ENCODE measurements at places on chromosomes 6 and 20.

DNA sequence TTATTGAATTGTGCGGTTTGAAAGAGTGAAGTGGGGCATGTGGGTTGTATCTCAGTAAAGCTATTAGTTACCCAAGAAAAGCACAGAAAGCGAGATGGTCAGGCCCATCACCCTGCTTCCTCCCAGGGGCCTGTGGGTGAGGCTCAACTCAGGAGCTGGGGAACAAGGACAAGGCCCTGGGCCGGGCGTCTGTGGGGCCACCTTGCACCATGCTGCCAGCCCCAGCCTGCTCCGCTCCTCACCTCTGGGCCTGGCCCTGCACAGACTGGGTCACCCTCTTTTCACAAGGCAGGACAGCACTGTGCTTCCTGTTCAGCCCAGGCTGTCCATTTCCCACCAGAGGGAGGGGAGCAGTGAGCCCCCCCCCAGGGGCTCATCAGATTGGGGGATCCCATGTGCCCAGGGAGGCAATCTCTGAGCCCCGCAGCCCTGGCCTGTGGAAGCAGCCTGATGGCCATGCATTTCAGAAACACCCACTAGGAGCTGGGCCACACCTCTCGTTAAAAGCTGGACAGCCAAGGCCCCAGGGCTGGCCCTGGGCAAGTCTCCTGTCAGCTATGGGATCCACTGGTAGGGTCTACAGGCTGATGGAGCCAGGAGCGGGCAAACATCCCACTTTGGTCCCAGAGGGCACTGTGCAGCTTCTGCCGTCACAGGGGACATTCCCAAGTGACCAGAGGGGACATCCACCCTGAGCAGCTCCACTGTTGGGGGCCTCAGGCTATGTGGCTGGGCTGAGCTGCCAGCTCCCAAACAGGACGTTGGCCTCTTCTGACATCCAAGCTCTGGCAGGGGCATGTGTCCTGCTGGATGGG lies 55.9 kb downstream of the YTHDF1 start:
- DNase-seq = no peak

DNA sequence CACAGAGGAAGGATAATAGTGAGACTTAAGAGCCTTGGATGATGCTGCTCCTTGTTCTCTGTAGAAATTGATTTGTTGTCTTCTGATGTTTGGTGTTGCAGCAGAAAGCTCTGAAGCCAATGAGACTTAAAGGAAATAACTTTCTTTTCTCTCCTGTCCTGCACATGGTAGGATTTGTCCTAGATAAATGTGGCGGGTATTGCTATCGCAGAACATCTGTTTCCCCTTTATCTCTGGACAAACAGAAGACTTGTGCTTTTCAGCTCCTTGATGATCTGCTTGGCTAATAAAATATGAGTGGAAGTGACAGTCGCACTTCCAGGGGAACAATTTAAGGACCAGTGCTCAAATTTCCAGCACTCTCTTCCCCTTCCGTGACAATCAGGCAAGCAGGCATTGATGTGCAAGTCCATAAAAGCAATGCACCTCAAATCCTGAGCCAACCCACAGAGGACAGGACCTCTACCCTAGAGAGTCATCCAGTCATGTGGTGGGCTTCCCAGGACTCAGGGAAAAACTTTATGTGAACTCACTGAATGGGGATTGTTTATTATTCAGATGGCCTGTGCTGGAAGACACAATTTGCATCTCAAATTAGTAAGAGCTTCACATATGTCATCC lies 9.9 kb upstream of the NCR2 start:
- DNase-seq = no peak

GRCh38 chr20:1391640-1392442 lies 1.0 kb downstream of the FKBP1A start:
- DNase-seq = peak; percentile 58

DNA sequence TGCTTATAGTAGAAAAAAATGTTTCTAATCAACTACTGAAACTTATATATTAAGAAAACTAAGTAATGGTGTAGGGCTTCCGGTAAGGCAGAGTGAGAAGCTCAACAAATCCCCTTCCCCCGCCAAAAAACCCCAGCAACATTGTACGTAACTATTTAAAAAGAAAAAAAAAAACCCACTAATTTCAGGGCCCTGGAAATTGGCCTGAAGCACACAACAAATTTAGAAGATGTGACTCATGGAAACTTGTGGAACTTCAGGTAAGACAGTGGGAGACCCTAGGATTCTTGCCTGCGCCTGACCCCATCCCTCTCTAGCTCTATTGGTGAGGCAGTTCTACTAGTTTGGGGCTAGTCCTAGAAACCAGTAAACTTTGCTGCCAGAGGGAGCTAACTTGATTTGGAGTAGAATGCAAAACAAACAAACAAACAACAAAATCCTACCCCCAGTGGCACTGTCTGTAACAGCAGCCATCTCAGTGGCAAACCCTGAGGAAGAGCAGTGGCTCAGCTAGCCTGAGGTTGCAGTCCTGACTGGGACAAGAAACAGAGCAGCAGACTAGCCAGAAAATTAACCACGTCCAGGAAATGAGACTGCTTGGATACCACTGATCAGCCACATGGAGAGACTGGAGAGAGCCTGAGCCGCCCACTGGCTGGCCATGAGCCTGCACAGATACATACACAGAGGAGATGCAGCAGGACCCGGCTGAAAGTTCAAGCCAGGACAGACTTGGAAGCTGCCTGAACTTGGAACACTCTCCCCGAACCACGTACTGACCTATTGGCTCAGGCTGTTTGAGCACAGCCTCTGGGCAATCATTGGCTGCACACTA lies 135.1 kb downstream of the TBXT start:
- no peak for DNase-seq

DNA sequence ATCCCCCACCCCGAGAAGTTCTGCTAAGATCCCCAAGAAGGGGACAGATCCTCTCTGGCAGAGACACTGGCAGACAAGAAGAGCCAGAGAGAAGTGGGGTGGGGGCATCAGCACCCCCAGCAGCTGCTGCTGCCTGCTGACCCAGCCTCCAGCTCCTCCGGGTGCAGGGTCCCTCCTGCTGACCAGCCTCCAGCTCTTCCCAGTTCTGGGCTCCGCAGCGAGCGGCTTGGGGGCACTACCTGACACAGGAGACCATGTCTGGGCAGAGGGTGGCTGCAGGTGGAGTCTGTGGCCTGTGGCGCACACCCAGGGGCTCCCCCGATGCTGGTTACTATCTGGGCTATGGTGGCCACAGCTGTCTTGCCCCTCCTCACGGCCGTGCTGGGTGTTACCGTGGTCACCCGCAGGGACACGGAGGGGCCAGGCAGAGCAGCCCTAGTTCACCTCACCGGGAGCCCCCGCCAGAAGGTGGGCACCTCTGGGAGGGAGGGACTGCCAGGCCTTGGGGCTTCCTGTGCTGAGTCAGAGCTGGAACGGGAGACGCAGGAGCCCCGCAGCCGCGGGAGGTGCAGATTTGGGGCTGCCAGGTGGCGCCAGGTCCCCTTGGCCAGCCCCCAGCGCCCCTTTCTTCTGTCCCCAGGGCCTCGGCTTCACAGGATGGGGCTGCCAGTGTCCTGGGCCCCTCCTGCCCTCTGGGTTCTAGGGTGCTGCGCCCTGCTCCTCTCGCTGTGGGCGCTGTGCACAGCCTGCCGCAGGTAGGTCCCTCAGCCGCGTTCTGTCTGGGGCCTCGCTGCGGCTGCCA lies 630 bp downstream of the LIME1 start:
- DNase-seq = peak; percentile 66

- DNase-seq = no peak
These were observed 42.2 kb upstream of the IFNGR1 start for GRCh38 chr6:137261361-137261760.

GRCh38 chr20:60877071-60877857 lies 374.8 kb upstream of the CDH4 start:
- DNase-seq = no peak

DNA sequence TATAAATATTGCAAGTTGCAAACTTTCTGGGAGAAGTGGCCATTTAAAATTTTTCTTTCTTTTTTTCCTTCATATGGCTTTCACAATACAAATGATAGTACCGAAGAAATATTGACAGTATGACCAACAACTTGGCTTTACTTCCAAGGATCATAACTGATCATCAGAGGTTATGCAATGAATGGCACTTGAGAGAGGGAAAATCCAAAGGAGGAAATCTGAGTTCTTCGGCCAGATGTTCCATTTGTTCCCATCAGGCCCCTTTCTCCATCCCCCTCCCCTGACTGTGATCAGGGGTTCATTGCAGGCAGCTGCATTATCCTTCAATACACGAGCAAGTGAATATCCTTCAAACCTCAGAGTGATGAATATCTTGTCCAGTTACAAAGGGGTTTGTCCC lies 130.0 kb upstream of the UST start:
- DNase-seq = no peak

- DNase-seq = no peak
These were observed 488.3 kb downstream of the CDKAL1 start for GRCh38 chr6:21022343-21023107.

DNA sequence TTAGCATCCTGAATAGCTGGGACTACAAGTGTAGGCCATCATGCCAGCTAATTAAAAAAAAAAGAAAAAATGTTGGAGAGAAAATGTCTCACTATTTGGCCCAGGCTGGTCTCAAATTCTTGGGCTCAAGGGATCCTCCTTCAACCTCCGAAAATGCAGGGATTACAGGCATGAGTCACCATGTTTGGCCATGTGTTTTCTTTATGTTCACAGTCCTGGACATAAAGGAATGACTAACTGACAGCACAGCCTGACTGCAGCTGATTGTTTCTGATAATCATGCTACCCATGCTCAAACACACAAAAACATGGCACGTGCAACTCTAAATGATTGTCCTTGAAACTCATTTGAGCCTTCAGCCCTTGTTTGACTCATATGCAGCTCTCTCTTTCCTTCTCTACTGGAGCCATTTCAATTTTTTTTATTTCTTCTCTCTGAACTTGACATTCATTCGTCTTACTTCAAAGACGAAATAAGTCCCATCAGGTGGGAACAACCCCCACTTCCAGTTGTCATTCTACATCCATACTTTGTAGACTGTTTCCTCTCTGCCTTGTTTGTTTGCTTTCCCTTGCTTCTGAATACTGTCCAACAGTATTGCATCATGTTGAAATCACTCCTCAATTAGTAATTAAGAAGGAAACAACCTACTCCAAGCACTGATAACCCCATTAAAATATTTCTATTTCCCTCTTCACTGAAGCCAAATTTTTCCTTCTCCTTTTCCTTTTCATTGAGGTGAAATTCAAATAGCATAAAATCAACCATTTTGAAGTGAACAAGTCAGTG lies 413.0 kb downstream of the BMP2 start:
- DNase-seq = no peak

GRCh38 chr20:24756292-24757025 lies 192.6 kb upstream of the CST7 start:
- no peak for DNase-seq

- DNase-seq = no peak
These were observed 107.3 kb downstream of the SYCP2 start for GRCh38 chr20:59825944-59826759.

DNA sequence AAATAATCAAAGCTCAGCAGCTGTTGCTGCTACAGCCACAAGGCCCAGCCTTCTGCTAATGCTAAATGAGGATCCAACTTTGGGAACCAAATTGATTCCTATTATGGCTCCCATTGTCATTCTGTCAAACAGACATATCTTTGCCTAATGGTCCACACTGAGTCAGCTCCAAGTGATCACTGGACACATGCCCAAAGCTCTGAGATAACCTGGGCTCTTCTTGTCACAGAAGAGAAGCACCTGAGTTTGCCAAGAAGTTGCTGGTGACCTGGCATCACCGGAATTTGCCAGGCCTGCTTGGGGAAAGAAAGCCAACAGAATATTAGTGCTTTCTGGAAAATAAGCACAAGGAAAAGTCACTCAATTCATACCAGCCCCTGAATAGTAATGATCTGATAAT lies 5.8 kb downstream of the TNFRSF21 start:
- no peak for DNase-seq

- DNase-seq = no peak
These were observed 40.4 kb downstream of the TFEB start for GRCh38 chr6:41694815-41695526.

DNA sequence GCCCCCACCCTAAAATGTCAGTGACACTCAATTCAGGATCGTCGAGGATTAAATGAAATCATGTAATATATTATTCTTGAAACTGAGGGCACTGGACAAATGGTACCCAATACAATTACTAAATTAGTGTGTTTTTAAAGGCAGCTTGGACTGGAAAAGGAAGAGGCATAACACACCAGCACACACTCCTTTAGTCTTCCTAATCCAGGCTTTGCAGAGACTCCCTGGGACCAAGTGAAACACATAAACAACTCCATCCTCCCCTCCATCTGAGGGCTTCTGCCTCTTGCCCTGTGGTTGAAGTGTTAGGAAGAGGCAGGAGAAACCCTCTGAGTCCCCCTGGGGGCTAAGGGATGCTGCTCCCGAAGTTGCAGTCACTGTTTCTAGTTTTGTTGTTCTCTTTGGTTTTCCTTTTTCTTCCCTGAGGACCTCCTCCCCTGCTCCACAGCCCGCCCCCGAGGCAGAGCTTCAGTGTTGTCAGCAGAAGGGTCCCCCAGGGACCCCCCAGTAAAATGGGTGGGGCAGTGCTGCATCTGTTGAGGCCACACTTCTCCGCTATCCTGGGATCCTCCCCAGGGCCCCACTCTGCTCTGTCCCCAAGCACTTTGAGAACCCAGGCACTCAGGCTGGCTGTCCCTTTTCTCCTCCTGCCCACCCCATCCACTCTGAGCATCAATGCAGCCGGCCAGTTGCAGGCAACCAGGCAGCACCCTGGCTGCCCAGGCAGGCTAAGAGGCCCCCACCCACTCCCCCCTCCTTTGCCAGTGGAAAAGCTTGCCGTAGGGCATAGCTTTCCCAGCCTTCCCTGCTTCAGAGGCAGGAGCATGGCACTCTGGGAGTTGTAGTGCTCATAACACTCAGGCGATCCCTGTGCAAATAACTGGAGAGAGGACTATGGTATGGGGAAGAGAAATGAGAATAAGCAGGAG lies 5.9 kb downstream of the TMEM63B start:
- no peak for DNase-seq

GRCh38 chr20:48839154-48839917 lies 11.5 kb upstream of the PREX1 start:
- DNase-seq = no peak

DNA sequence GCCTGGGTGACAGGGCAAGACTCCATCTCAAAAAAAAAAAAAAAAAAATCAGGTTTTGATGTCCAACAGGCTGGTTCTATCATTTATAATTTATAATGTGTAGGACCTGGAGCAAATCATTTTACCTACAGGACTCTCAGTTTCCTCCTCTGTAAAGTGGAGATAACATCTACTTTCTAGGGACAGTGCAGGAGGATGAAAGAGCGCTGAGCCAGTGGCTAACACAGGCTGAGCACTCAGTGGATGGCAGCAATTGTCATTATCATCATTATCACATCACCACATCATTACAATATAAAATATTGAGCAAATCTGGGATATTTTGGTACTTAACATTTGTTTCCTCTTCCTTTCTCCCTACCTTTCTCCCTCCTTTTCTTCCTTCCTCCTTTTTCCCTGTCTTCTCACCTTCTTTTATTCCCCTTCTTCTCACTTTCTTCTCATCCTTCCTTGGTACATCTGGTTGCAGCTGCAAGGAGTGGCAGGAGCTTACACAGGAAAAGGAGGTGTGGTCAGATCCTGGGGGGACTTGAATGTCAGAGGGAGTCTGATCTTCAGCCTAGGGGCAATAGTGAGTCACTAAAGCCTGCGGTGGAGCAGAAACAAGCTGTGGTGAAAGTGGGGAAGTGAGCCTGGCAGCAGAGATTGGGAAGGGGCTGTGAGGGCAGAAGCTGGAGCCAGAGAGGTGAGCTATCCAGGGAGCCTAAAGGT lies 24.6 kb upstream of the CTNNBL1 start:
- DNase-seq = peak; percentile 36

GRCh38 chr6:50831186-50831585 lies 12.5 kb downstream of the TFAP2B start:
- no peak for DNase-seq

- DNase-seq = no peak
These were observed 37.6 kb upstream of the ANGPT4 start for GRCh38 chr20:953742-954141.

- no peak for DNase-seq
These were observed 12.5 kb upstream of the POU3F2 start for GRCh38 chr6:98821756-98822405.
